Activated CD4-positive, alpha-beta memory T cell treated with anti-CD3 and anti-CD28 coated beads, Interleukin-2, amount 10 ng/mL, durations not matched to agents 7 days and 5 days (primary cell): ENCODE measurements at places on chromosomes 7 and 10. TPM values are rescaled to one million over a fixed set of nuclear protein-coding genes. Genes with fewer than 3 reads are reported as not detected.

DNA sequence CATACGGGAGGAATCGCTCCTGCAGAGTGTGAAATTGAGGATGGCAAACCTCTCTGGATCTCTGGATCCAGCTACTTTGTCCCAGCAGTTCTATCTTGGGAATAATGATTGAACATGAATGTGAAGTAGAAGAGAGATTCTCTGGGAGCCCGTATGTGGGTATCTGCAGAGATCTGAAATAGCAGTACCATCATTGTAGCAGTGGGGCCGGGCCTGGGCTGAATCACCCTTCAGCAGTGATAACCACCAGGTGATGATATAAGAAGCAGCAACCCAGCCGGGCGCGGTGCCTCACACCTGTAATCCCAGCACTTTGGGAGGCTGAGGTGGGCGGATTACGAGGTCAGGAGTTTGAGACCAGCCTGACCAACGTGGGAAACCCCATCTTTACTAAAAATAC is 51.9 kb downstream of the SKIDA1 start:
- no peak for DNase-seq

DNA sequence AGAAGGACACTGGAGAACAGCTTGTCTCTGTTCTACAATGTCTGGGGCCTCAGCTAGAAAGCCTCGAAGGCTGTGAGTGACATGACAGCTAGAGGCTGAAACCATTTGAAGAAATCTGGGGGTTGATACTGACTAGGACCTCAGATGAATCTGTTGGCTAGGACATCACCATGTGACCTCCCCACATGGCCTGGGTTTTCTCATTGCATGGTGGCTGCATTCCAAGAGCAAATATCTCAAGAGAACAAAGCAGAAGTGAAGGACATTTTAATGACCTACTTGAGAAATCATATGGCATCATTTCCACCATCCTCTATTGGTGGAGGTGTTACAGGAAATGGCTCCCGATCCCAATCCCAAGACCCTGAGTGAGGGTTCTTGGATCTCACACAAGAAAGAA is 450.6 kb upstream of the AUTS2 start:
- no peak for DNase-seq

GRCh38 chr10:111035542-111035941 is 41.3 kb upstream of the ADRA2A start:
- no peak for DNase-seq

DNA sequence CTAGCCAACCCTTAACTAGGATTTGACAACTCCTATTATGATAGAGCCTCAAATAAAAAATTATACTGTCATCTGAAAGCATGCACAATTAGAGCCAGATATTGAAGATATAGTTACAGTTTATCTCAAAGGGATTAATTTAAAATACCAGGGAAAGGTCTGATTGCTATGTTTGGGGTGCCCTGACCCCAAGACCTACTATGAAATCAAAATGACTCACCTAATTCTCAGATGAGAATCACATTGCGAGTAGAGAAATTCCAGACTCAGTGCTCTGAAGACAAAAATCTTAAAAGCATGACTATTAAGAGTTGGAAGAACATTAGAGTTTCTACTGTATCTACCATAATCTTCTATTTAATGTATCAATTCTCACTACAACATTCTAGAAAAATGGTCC is 297.1 kb downstream of the AHR start:
- DNase-seq: no peak

- DNase-seq: no peak
Measured at GRCh38 chr7:148014541-148014940, 576.0 kb upstream of the C7orf33 start.

DNA sequence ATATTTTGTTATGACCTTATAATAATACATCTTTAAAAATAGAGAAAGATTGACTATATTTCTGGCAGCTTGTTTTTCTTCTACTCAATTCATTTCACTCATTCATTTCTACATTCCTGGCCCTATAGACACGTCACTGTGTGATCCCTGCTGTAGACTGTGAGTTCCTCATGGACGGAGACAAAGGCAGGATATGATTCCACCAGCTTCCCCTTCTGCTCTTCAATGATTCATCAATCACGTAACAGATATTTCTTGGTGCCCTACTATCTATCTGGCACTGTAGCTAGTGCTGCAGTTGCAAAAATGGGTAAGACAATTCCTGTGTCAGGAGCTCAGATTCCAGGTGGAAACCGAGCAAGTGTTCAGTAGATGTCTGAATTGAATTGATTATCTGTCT is 415.0 kb downstream of the SFMBT2 start:
- DNase-seq: no peak

GRCh38 chr7:84663224-84663623 is 468.6 kb upstream of the SEMA3A start:
- no peak for DNase-seq

DNA sequence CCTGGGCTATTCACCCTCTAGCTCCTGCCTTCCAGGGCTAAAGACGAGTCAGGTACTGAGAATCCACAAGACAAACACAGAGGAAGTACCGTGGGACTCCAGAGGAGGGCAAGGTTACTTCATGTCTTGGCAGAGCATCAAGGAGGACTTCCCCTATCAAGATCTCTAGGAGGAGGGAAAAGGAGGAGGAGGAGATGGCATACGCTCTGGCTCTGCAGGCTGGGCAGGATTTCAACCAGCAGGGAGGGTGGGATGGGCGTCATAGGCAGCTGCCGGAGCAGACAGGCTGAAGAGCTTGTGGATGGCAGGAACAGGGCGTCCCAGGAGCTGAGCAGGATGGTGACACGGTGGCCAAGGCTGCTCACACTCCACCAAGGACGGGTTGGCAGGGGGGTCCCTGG is 21.3 kb downstream of the MDH2 start:
- no peak for DNase-seq

DNA sequence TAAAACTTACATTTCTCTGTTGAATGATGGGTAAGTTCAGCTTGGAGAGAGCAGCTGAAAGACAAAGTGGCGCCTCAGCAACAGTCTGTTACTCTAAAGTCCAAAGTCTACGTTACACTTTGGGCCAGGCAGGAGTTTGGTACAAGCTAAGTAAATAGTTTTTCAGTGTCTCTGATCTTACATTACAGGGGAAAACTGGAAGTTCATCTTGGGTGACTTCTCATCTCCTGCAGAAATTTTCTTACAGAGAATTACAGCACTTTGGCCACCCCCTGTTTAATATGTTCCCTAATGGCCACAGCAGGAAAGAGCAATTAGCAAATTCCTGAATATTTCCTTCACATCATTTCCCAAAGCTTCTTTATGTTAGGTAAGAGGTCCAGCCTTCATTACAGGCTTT is 67.1 kb downstream of the ABCC2 start:
- no peak for DNase-seq

DNA sequence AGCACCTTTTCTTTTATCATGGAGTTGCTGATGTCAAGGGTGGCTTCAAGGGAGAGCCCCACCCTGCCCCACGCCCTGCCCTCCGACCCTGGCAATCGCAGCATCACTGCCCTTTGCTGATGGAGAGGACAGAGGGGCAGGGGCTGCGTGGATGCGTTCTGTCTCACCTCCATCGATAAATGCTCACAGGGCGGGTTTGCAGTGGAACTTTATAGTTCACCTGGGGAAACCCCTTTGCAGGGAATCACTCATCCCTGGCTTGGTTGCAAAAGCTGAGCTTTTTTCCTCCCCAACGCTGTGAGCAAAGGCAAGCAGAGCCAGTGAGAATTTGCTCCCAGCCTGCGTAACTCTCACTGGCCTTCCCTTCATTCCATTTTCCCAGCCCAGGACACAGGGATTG is 176.8 kb downstream of the WDR37 start:
- no peak for DNase-seq

DNA sequence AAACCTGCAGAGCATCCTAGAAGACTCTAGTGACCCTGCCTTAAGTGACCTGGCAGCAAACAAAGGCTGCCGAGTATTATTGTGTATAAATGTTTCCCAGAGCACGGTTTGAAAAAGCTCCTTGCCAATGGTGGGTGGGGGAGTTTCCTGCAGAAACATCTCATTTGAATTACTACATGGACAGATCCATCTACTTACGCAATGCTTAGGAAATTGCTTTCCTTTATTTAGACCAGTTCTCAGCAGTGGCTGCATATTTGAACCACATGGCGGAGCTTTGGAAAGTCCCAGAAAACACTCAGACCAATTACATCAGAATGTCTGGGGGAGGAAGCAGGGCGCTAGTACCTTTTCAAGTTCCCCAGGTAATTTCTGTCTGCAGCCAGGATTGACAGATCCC is 560.9 kb downstream of the SDK1 start:
- DNase-seq: no peak

GRCh38 chr7:28068811-28069216 is 111.8 kb downstream of the JAZF1 start:
- no peak for DNase-seq

DNA sequence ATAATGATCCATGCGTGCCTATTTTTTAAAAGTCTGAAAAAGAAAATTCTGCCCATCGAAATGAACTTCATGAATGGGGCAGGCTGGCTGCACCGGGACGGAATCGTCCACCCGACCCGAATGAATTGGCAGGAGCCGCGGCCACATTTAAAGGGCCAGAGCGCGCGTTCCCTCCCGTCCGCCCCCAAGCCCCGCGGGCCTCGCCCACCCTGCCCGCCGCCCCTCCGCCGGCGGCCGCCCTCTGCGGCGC is 319 bp upstream of the GATA3 start:
- no peak for DNase-seq

- DNase-seq: no peak
Measured at GRCh38 chr10:785861-786214, 96.4 kb upstream of the DIP2C start.

- no peak for DNase-seq
Measured at GRCh38 chr7:134908289-134908688, 78.0 kb upstream of the AGBL3 start.

GRCh38 chr10:128660726-128661125 is 534.5 kb upstream of the MKI67 start:
- DNase-seq: no peak

DNA sequence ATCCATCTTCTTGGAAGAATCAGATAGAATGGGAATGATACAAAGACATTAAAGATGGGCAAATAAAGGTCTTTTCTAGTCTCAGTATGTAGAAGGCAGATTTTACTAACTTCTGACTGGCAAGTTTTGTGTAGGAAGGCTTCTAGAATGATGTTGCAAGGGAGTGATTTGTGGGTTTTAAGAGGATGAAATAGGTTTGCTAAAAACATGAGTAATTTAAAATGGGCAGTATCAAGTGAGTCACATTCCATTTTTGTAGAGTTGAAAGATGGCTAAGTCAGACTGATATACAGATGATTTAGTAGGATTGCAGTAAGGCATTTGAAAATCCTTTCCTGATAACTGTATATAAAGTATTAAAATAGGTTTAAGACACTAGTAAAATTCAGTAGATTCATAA is 777.4 kb downstream of the SORCS1 start:
- no peak for DNase-seq

DNA sequence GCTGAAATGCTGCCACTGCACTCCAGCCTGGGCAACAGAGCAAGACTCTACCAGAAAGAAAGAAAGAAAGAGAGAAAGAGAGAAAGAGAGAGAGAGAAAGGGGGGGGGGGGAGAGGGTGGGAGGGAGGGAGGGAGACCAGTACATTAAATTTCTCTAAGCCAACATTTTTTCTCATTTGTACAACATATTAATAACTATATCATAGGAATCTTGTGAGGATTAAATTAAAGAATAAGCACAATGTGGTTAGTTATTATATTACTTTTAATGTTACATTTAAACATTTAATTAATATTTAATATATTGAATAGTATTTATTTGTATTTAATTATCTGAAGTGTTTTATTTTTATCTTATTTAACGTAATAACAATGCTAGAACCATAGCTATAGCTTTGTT is 53.1 kb downstream of the PLXDC2 start:
- DNase-seq: no peak

- no peak for DNase-seq
Measured at GRCh38 chr10:30704026-30704600, 74.6 kb upstream of the LYZL2 start.

DNA sequence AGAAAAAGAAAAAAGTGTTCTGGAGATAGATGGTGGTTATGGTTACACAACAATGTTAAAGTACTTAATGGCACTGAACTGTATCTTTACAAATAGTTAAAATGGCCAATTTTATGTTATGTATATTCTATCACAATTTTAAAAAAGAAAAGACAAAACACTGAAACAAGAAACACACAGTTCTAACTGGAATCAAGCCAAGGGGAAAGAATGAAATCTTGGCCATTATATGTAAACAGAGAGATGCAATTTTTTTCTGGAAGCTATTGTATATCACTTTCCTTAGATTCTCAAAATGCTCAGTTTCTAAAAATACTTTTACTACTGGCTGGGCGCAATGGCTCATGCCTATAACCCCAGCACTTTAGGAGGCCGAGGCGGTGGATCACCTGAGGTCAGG is 4.1 kb downstream of the COA1 start:
- DNase-seq: no peak

DNA sequence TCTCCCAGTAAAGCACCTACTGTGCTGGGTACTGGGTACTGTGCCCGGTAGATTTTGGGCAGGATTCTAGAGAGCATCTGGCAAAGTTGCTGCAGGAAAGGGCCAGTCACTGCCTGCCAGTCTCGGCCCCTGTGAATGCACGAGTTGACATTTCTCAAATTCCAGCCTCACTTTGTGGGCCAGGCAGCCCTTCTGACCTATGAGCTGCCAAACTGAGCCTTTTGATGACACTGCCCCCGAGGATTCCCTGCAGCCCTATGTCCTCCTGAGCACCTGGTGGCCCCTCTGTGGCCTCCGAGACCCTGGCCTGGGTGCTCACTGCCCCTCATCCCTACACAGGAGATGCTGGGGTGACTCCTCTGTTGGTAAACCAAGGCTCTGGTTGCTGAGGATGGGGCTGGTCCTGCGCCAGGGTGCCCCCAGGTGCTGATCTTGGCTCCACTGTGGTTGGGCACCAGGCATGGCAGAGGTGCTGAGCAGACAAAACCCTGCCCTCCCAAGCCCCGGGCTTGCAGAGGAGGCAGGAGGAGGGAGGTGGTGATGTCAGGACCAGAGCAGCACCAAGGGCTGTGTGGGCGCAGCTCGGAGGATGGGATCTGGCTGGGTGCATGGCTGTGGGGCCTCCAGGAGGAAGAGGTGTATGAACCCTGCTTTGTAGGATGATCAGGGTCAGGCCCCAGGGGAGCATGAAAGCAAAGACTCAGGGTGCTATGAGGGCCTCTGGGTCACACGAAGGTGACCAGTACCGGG is 16.2 kb downstream of the LHPP start:
- no peak for DNase-seq

Gene CREB5
- not detected for total RNA-seq

Gene CUZD1
- 1.8 TPM for total RNA-seq

Gene CRTAC1
- total RNA-seq: not detected

Gene MRLN
- total RNA-seq: not detected

Gene MUC3A
- total RNA-seq: not detected

Gene PPP1R17
- total RNA-seq: not detected

Gene ZNF239
- total RNA-seq: 0.25 TPM

Gene LIPM
- total RNA-seq: not detected

Gene NME8
- not detected for total RNA-seq

Gene RBM33
- 76.5 TPM for total RNA-seq

Gene FAM25G
- not detected for total RNA-seq

Gene OR9A4
- not detected for total RNA-seq

Gene NPFFR1
- total RNA-seq: not detected
